ENCODE measurements at places on chromosomes 11 and 22.

GRCh38 chr11:17735818-17736578, 1.4 kb downstream of the KCNC1 start:
- no peak overlapping the region for H3K27ac ChIP-seq
- peaks cover 13% of the 10 kb centered on the region for H3K27me3 ChIP-seq
- no peaks in the 10 kb centered on the region for H3K4me1 ChIP-seq

GRCh38 chr22:23215294-23216241, 35.3 kb downstream of the BCR start:
- H3K27ac ChIP-seq = peak overlapping the region; percentile 79
- H3K36me3 ChIP-seq = no peaks in the 10 kb centered on the region
- H3K4me1 ChIP-seq = peaks cover 34% of the 10 kb centered on the region
- no peak overlapping the region for H3K4me3 ChIP-seq
- no peaks in the 10 kb centered on the region for H3K27me3 ChIP-seq
- peak; percentile 71 for DNase-seq

DNA sequence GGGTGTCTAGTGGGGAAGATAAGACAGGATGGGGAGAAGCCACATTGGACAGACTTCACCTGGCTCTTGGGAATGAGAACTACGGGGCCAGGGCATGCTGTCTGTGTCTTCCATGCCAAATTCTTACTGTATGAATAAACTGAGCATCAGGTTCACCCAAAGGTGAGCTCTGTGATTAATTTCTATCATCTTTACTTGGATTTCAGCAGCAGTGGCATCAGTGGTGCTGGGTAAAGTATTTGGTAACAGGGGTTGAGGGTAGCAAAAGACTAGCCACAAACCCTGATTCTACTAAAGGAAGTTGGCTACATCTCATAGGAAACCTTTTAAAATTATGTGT, 38.8 kb downstream of the IRAG1 start:
- no peak overlapping the region for H3K4me3 ChIP-seq
- H3K27me3 ChIP-seq = no peaks in the 10 kb centered on the region
- no peak for DNase-seq
- H3K27ac ChIP-seq = no peak overlapping the region

DNA sequence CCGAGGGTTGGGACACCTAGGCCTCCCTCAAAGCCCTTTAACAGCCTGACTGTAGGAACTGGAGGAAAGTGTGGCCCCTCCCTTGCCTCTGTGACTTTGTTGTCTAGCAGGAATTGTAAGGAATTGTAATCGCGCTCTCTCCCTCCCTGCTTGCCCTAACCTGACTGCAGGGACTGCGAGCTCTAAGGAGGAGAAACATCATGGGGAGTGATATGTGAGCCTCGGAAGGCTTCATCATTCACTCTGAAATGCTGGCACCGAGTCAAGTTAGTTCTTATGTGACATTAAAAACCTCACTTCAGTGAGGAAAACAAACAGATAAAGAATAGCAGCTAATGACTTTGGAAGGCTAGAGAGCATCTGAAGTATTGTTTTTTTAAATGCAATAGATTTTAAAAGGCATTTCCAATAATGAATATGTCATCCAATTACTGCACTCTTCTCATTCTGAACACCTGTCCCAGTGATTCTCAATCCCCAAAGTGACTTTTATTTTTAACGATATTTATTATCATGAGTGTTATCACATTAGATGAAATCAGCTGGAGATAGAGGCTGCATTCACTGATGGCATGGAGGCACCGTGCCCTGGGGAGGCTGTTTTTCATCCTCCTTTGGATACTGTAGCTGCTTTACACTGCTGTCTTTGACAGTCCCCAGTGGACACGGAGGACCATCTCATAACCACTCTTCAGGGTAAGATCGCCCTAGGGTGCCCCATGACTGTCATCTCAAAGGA, 58.5 kb upstream of the NTM start:
- no peaks in the 10 kb centered on the region for H3K4me1 ChIP-seq
- H3K27me3 ChIP-seq = no peaks in the 10 kb centered on the region

- H3K36me3 ChIP-seq = no peaks in the 10 kb centered on the region
- DNase-seq = peak; percentile 10
- H3K27ac ChIP-seq = no peak overlapping the region
- no peak overlapping the region for H3K4me3 ChIP-seq
- no peaks in the 10 kb centered on the region for H3K4me1 ChIP-seq
- H3K27me3 ChIP-seq = peaks cover 27% of the 10 kb centered on the region
Observed at GRCh38 chr22:28282405-28283067, 363.5 kb upstream of the PITPNB start.

- H3K4me1 ChIP-seq = peaks cover 18% of the 10 kb centered on the region
- DNase-seq = no peak
- H3K36me3 ChIP-seq = no peaks in the 10 kb centered on the region
- H3K27me3 ChIP-seq = no peaks in the 10 kb centered on the region
Observed at GRCh38 chr11:19242179-19242932, 1.6 kb upstream of the E2F8 start.

GRCh38 chr11:128323381-128323780, 264.0 kb downstream of the ETS1 start:
- H3K4me3 ChIP-seq = no peak overlapping the region
- peak; percentile 18 for DNase-seq
- peaks cover 10% of the 10 kb centered on the region for H3K27me3 ChIP-seq
- no peak overlapping the region for H3K27ac ChIP-seq

DNA sequence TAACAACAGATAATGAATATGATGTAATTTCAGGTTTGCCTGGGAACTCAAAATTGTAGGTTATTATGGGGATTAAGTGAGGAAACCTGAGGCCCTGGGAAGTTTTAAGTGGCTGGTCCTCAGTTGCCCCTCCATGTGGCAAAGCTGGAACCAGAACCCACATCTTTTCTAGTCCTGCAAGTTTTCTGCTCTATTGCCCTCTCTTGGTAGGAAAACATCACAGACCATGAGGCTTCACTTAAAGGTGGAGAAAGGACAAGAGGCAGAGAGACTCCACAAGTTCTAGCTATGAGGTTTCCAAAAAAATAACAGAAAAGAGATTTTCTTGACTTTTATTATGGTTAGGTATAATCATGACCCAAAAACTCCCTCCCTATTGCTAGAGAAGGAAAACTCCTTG, 115.5 kb upstream of the DDI1 start:
- peaks cover 7% of the 10 kb centered on the region for H3K4me1 ChIP-seq
- peak overlapping the region; percentile 16 for H3K27ac ChIP-seq
- no peaks in the 10 kb centered on the region for H3K27me3 ChIP-seq
- no peak overlapping the region for H3K4me3 ChIP-seq
- no peak for DNase-seq
- H3K36me3 ChIP-seq = no peaks in the 10 kb centered on the region

DNA sequence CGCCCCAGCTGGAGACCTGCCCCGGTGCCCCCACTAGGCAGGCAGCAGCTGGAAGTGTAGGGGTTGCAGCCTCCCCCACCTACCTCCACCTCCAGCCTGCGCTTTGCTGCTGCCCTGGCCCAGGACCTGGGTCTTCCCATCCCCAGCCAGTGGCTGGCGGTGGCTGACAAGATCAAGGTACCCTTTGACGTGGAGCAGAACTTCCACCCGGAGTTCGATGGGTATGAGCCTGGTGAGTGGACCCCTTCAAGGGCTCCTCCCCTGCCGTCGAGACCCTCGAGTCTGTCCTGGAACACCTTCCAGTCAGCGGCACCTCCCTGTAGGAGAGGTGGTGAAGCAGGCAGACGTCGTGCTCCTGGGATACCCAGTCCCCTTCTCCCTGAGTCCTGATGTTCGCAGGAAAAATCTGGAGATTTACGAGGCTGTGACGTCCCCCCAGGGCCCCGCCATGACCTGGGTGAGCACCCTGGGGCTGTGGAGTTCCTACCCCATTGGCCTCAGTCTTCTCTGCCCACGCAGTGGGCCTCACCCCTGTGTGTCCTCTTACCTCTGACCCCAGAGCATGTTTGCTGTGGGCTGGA, 4.4 kb downstream of the PGGHG start:
- no peaks in the 10 kb centered on the region for H3K27me3 ChIP-seq
- no peak overlapping the region for H3K4me3 ChIP-seq
- H3K4me1 ChIP-seq = peaks cover 7% of the 10 kb centered on the region
- H3K27ac ChIP-seq = no peak overlapping the region
- no peak for DNase-seq

- DNase-seq = no peak
- peaks cover 41% of the 10 kb centered on the region for H3K36me3 ChIP-seq
- no peak overlapping the region for H3K4me3 ChIP-seq
- H3K4me1 ChIP-seq = peaks cover 10% of the 10 kb centered on the region
Observed at GRCh38 chr22:19097518-19097917, 24.7 kb downstream of the DGCR2 start.

- H3K27me3 ChIP-seq = no peaks in the 10 kb centered on the region
- H3K4me3 ChIP-seq = no peak overlapping the region
- H3K27ac ChIP-seq = no peak overlapping the region
- H3K36me3 ChIP-seq = no peaks in the 10 kb centered on the region
- no peak for DNase-seq
Observed at GRCh38 chr11:131665344-131665968, 295.0 kb downstream of the NTM start.

- no peaks in the 10 kb centered on the region for H3K4me1 ChIP-seq
- no peak for DNase-seq
- H3K27ac ChIP-seq = no peak overlapping the region
- H3K4me3 ChIP-seq = no peak overlapping the region
- peaks cover 35% of the 10 kb centered on the region for H3K36me3 ChIP-seq
Observed at GRCh38 chr11:74642912-74643311, 50.5 kb downstream of the POLD3 start.

GRCh38 chr11:567011-567628, 6.3 kb downstream of the RASSF7 start:
- peaks cover 12% of the 10 kb centered on the region for H3K36me3 ChIP-seq
- DNase-seq = no peak
- H3K27ac ChIP-seq = no peak overlapping the region
- no peaks in the 10 kb centered on the region for H3K4me1 ChIP-seq

- peaks cover 45% of the 10 kb centered on the region for H3K36me3 ChIP-seq
- H3K4me3 ChIP-seq = no peak overlapping the region
- no peaks in the 10 kb centered on the region for H3K4me1 ChIP-seq
- H3K27ac ChIP-seq = no peak overlapping the region
- DNase-seq = no peak
Observed at GRCh38 chr22:22316589-22316988, 72.0 kb downstream of the VPREB1 start.

DNA sequence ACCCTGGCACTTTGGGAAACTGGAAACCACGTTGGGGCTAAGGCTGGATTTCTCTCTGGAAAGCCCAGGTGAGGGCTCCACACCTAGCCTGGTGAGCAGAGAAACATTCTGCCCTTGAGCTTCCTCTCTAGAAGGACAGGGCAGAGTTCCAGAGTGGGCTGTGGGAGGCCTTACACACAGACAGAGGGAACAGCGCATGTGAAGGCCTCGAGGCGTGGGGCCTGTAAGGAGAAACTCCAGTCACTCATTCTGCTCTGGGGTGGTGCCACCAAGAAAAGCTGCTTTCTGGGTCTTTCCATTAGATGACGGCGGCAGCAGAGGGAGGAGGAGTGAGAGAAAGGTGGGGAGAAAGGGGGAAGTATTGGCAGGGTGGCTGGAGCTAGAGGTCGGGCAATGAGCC, 183.1 kb downstream of the CHST1 start:
- H3K4me1 ChIP-seq = no peaks in the 10 kb centered on the region
- peaks cover 49% of the 10 kb centered on the region for H3K27me3 ChIP-seq
- H3K4me3 ChIP-seq = no peak overlapping the region
- DNase-seq = no peak

GRCh38 chr11:115656669-115657068, 152.5 kb upstream of the CADM1 start:
- no peak for DNase-seq
- H3K36me3 ChIP-seq = no peaks in the 10 kb centered on the region
- no peaks in the 10 kb centered on the region for H3K4me1 ChIP-seq
- peaks cover 51% of the 10 kb centered on the region for H3K27me3 ChIP-seq
- no peak overlapping the region for H3K4me3 ChIP-seq

- H3K4me1 ChIP-seq = peaks cover 10% of the 10 kb centered on the region
- no peak overlapping the region for H3K4me3 ChIP-seq
- peak; percentile 25 for DNase-seq
- no peak overlapping the region for H3K27ac ChIP-seq
Observed at GRCh38 chr11:94650756-94651155, 83.6 kb downstream of the PIWIL4 start.

GRCh38 chr11:26556582-26556981, 15.5 kb downstream of the MUC15 start:
- DNase-seq = no peak
- H3K4me1 ChIP-seq = no peaks in the 10 kb centered on the region
- no peak overlapping the region for H3K4me3 ChIP-seq
- H3K27me3 ChIP-seq = peaks cover 28% of the 10 kb centered on the region

- H3K36me3 ChIP-seq = peaks cover 26% of the 10 kb centered on the region
- no peaks in the 10 kb centered on the region for H3K27me3 ChIP-seq
- H3K27ac ChIP-seq = peak overlapping the region; percentile 47
- H3K4me3 ChIP-seq = no peak overlapping the region
- no peaks in the 10 kb centered on the region for H3K4me1 ChIP-seq
Observed at GRCh38 chr11:43819926-43820325, 60.7 kb upstream of the ALKBH3 start.

DNA sequence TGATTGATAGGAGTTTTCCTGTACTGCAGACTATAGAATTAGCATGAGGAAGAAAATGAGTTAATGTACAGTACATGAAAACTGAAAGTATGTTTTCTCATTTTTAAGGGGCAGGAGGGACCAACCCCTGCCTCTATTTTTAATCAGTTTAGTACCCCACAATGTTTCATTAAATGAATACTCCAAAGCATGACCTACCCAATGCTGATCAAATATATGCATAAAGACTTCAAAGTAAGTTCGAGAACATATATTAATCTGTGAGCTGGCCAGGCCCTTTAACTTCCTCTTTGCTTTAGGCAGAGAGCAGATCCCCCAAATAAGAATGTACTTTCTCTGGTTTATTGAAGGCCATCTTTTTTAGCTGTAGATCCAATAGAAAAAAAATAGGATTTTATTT, 161.0 kb downstream of the FCHSD2 start:
- no peaks in the 10 kb centered on the region for H3K4me1 ChIP-seq
- no peaks in the 10 kb centered on the region for H3K27me3 ChIP-seq
- H3K27ac ChIP-seq = no peak overlapping the region
- peaks cover 6% of the 10 kb centered on the region for H3K36me3 ChIP-seq
- no peak for DNase-seq

- peak overlapping the region; percentile 4 for H3K4me3 ChIP-seq
- H3K36me3 ChIP-seq = peaks cover 30% of the 10 kb centered on the region
- no peak overlapping the region for H3K27ac ChIP-seq
Observed at GRCh38 chr22:21650280-21650679, 8.2 kb downstream of the SDF2L1 start.

GRCh38 chr22:38861170-38861876, 10.7 kb downstream of the CBX6 start:
- H3K27me3 ChIP-seq = no peaks in the 10 kb centered on the region
- no peak for DNase-seq
- H3K4me1 ChIP-seq = no peaks in the 10 kb centered on the region
- H3K27ac ChIP-seq = no peak overlapping the region
